ENCODE measurements at places on chromosomes 5 and 9.
A peak's percentile ranks its signal among the peaks of the same experiment; 100 is the strongest.

GRCh38 chr5:177557041-177557647, 2.8 kb upstream of the FAM193B start:
- no peak for DNase-seq

DNA sequence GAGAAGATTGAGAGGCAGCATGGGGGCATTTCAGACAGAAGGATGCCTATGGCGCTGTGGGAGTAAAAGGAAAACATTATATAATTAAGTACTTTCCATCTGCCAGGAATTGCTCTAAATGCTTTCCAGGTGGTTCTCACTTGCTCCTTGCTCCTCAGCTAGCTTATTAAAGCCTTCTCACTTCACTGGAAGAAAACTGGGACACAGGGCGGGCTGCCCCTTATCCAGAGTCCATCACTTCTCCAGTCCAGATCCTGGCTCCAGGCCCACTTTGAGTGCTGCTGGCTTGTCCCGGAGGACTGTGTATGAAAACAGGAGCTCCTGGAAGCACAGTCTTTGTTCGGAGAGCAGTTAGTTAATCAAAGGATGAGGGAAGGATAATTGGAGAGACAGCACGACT, 409.9 kb upstream of the ADAMTS16 start:
- DNase-seq = no peak

GRCh38 chr9:83960991-83961390, 19.0 kb downstream of the HNRNPK start:
- DNase-seq = no peak

- no peak for DNase-seq
Measured at GRCh38 chr9:70283848-70284247, 25.1 kb downstream of the SMC5 start.

GRCh38 chr5:1708592-1709141, 91.0 kb downstream of the MRPL36 start:
- DNase-seq = no peak

GRCh38 chr5:126339215-126339805, 83.9 kb upstream of the GRAMD2B start:
- DNase-seq = peak; percentile 15

GRCh38 chr9:108515856-108516255, 339.9 kb downstream of the ACTL7B start:
- no peak for DNase-seq
